Hematopoietic multipotent progenitor cell treated with erythropoietin and hydrocortisone succinate and interleukin-3 and kit ligand, for 6 days (in vitro differentiated cells): ENCODE measurements at places on chromosomes 5 and 9.

GRCh38 chr9:114501796-114502682 is 3.2 kb downstream of the WHRN start:
- no peak for DNase-seq

DNA sequence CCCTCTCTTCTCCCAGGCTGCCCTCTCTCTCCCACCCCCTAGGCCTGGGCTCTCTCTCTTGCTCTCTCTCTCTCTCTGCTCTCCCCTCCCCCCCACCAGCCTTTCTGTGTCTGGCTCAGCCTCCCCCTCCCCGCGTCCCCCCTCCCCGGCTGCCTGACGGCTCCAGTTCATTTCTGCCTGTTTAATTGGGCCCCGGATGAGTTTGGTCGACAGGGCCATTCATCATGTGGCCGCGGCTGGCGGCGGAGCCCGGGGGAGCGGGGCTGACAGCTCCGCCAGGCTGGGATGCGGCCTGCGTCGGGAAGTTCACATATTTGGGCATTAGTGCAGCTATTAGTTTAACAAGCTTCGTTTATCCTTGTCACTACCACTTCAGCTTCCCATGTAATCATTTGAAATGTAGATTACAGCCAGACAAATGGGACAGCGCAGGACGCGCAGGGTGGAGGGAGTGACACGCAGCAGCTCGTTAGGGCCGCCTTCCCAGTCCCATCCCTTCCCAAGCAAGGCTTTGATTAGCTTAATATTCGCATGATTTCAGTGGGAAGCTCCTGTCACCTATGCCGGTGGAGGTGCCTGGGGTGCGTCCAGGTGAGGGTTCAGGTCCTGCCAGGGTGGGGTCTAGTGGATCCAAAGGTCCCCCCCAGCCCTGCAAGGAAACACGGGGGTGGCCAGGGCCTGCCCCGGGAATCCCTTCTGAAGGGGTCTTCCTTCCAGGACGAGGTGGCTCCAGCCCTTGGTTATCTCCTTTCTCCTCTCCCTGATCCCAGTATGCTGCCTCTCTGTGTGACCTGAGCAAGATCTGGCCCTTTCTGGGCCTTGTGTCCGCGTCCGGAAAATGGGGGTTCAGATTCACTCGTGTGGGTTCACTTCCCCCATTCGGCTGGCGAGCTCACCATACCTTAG is 214.8 kb downstream of the PAX5 start:
- no peak for DNase-seq

GRCh38 chr9:136564379-136564988 is 18.6 kb upstream of the NOTCH1 start:
- DNase-seq = peak; percentile 68

GRCh38 chr5:156694598-156694997 is 155.5 kb upstream of the PPP1R2B start:
- DNase-seq = no peak
